ENCODE measurements at places on chromosomes 7 and 10.

DNA sequence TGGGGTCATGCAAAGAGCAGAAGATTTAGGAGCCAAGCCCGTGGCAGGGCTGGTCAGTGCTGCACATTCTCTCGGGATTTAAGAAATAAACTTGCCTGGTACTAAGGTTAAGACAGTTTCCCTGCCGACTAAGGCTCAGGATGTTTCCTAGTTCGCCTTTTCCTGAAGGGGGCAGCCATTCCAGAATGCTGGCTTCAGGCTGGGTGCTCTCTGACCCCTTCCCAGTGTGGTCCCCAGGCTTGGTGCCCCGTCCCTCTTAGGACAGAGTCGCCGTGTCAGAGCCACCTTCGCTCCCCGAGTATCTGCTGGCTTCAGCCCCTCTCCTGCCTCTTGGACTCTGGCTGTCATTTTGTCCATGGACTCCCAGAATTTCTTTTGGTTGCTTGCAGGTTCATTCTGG, 117.2 kb downstream of the ELFN1 start:
- DNase-seq = no peak

DNA sequence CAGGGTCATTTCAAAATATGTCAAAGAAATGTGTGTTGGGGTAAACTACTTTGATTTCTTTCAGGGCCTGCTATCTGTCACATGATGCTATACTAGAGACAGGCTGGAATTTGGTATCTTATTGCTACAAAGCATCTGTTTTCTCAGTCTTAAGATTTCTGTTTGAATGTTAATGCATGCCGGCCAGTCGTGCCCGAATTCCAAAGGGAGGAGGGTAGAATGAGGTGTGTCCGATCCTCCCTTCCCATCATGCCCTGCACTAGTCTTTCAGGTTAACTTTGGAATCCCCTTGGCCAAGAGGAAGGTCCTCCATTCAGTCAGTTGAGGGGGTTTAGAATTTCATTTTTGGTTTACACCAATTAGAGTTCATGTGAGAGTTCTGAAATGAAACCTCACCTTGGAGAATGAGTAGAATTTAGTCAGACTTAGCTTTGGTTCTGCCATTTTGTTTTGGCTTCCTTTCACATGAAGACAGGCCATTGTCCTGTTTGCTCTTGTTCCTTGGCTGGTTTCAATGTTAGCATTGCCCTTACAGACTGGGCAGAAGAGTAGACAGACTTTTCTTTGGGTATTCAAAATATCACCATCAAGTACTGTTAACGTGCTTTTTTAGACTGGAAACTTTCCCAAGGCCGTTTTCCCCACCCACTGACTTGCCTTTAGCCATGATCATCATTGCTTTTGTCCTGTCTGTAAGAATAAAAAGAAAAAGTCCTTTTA, 95.8 kb downstream of the CAMK1D start:
- DNase-seq = no peak

DNA sequence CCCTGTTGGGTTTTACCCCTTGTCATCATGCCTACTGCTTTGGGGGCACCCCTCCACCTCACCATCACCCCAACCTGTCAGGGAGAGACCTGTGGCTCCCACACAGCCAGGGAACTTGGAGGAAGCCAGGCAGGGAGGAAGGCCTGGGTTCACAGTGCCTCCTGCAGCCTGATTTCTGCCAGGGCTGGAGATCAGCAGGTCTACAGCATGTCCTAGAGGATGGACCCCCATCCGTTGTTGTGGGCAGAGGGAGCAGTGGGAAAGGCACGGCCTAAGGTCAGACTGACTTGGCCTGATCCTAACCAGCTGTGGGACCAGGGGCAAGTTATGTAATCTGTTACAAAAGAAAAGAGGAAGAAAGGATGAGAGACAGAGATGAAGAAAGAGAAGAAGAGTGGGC, 28.2 kb downstream of the ZCCHC24 start:
- no peak for DNase-seq

DNA sequence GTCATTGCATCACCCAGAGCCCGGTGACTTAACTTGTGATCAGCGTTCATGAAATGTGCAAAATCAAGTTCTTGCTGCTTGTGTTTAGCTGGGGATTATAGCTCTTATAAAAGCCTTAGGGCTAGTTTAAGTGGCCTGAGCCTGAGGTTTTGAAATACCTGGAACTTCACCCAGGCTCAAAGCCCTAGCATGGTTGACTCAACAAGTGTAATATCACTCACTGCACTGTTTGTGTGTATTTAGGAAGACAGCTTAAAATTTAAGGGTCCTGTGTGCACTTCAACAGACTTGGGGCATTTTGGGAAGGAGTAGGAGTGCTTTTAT, 489.5 kb downstream of the GATA3 start:
- DNase-seq = no peak

GRCh38 chr7:54796150-54796549, 37.1 kb upstream of the SEC61G start:
- no peak for DNase-seq

GRCh38 chr10:49298983-49299815, at the start of gene C10orf71:
Gene C10orf71 (plus strand): TSS chr10:49299170. CDS start chr10:49322546, 23,376 bp downstream.
- no peak for DNase-seq

- no peak for DNase-seq
These were observed 167.6 kb downstream of the ZNF365 start for GRCh38 chr10:62541811-62542210.
